Activated T-helper 1 cell treated with anti-CD3 and anti-CD28 coated beads, Interleukin-12 subunit alpha, Interleukin-12 subunit beta, Interleukin-2, Interleukin-4 antibody, amounts not matched to agents 30 ng/mL and 10 ng/mL and 1 ng/mL, durations not matched to agents 14 hours and 24 hours and 36 hours (primary cell): ENCODE measurements at places on chromosomes 1 and 21. TPM values are rescaled to one million over a fixed set of nuclear protein-coding genes. Genes with fewer than 3 reads are reported as not detected.

DNA sequence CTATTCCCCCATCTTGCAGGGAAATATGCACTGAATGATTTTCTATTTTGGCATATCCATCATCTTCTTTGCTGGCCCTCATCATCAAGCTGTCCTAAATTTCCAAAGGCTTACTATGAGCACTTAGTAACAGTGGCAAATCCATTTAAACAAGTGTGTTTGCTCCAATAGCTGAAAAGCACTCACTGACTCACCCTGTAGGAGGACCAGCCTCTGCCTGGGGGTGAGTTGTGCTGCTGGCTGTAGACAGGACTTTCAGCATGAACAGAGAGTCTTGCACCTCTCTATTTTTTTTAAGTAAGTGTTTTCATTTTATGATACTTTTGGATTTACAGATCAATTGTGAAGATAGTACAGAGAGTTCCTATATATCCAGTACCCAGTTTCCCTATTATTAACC, 97.3 kb downstream of the SLC35F3 start:
- no peak for DNase-seq

DNA sequence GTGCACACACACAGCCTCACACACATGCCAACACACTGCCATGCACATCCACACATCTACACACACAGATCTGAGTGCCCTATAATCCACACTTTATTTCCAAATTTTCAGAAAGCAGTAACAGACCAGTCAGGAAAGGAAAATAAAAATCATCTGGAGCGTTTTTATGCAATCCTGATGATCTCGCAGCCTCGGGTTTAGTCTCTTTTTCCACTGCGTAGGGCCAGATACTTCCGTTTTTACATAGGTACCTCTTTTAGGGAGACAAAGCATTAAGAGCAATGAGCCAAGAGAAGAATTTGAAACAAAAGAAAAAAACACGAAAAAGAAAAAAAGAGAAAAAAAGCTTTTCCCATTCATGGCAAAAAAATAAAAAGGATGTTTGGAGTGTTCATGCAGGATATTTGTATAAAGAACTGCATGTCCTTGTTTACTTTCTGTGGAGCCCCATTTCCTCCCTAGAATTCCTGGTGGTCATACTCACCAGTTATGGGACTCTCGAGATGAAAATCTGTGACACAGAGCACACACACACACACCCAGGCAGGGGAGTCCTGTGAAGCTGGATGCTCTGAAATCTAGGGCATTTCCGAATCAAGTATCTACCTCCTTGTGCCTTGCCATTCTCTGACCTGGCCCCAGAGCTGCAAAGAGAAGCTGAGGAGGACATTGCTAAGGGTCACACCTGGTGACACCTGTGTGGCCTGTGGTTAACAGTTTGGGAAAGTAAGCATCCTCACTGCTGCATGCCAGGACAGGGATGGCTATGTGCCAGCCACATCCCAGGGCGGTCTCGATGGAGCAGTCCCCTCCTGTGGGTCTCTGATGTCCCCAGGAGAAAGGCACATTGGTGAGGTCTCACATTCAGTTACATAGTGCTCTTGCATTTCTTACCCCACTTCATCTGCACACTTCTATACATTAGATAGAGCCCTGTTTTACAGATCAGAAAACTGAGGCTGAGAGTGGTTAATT, 83.6 kb downstream of the RUNX1 start:
- DNase-seq = no peak

- DNase-seq = no peak
Measured at GRCh38 chr1:216607067-216607697, 116.0 kb downstream of the ESRRG start.

The FAM229A gene
- 4.0 TPM in 2 replicates for total RNA-seq

The F13B gene
- not detected in 2 replicates for total RNA-seq

- DNase-seq = no peak
Measured at GRCh38 chr1:49841767-49842166, 182.0 kb downstream of the AGBL4 start.

- no peak for DNase-seq
Measured at GRCh38 chr1:80375662-80376061, 1369.1 kb upstream of the ADGRL4 start.

The BMP8B gene
- total RNA-seq = 0.31 and 0.42 TPM in 2 replicates

- no peak for DNase-seq
Measured at GRCh38 chr1:14952626-14953314, 200.8 kb upstream of the TMEM51 start.
